ENCODE measurements at places on chromosomes 1 and 21.

DNA sequence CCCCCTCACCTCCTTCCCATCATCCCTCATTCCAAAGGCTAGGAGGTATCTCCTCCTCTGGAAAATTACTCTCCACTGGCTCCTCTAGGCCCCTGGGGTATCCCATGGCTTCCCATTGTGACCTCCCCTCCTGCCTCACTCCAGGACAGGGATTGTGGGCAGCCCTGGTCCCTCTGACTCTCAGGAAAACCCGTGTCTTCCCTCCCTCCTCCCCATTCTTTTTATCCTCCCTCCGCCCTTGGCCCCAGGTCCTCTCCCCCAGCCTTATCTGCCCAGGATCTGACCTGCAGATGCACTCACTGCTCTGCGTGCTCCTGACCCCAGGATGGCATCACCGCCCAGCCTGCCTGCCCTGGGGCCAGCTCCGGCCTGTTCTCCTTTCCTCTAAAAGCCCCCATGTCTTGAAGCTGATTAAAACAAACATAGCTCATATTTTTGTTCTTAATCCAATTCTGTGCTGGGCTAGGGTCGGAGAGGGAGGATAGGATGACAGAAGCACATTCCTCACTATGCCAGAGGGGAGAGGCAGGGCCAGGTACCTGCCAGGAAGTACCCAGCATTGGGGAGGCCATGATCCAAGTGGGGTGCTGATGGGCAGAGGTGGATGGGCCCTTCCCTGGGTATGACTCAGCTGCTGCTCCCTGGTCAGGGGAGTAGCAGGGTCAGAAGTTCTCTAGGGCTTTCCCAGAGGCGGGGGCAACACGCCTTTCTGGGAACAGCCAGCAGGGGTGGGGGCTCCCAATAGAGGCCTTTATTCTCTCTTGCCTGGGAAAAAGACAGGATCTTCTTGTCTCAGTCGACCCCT lies 13.8 kb upstream of the UBL4B start:
- DNase-seq = no peak

GRCh38 chr1:228744918-228745317 lies 9.6 kb downstream of the RHOU start:
- no peak for DNase-seq

GRCh38 chr1:86119214-86119764 lies 37.3 kb downstream of the COL24A1 start:
- no peak for DNase-seq

DNA sequence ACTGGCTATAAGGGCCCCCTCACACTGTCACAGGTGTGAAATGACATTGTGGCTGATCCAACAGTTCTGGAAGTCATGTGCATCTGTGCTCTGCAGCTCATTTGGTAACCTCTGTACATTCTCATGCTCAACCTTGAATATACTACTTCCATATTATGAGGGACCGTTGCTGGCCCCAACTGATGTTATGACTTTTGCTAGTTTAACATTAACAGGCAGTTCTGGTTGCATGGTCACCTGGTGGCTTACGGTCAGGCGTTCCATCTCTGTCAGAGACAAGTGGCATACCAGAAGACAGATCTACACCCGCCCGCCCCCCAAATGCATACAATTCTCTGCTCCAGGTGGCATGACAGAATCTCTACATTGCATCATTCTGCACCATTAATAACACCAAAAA lies 6.0 kb upstream of the DIP2A start:
- DNase-seq = no peak

DNA sequence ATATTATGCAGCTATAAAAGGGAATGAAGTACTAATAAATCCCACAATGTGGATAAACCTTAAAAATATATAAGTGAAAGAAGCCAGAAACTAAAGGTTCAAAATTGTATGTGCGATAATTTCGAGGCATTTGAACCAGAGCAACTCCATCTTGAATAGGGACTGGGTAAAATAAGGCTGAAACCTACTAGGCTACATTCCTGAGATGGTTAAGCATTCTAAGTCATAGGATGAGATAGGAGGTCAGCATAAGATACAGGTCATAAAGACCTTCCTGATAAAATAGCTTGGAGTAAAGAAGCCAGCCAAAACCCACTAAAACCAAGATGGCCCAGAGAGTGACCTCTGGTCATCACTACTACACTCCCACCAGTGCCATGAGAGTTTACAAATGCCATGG lies 103.1 kb downstream of the SLC16A1 start:
- DNase-seq = no peak
